ENCODE measurements at places on chromosomes 1 and 21.

DNA sequence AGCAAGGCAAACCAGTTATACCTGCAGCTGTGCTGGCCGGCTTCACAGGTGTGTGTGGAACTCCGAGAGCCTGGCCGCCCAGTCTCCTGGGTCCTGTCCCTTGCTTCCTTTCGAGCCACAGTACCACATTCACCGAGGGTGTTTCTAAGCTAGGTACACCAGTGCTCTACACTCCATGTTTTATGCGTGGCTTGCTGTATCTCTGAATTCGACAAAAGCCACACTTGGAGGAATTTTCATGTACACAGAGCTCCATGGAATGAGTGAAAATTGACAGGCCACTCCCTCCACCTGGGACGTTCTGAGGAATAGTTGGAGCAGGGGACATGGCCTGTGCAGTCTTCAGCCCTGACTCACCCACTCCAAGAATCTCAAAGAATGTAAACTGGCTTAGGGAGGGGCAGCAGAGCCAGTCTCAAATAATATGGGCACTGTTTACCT lies 14.0 kb downstream of the ETS2 start:
- no peak for DNase-seq

- no peak for DNase-seq
Observed at GRCh38 chr1:215617979-215618378, 50.9 kb downstream of the KCTD3 start.

DNA sequence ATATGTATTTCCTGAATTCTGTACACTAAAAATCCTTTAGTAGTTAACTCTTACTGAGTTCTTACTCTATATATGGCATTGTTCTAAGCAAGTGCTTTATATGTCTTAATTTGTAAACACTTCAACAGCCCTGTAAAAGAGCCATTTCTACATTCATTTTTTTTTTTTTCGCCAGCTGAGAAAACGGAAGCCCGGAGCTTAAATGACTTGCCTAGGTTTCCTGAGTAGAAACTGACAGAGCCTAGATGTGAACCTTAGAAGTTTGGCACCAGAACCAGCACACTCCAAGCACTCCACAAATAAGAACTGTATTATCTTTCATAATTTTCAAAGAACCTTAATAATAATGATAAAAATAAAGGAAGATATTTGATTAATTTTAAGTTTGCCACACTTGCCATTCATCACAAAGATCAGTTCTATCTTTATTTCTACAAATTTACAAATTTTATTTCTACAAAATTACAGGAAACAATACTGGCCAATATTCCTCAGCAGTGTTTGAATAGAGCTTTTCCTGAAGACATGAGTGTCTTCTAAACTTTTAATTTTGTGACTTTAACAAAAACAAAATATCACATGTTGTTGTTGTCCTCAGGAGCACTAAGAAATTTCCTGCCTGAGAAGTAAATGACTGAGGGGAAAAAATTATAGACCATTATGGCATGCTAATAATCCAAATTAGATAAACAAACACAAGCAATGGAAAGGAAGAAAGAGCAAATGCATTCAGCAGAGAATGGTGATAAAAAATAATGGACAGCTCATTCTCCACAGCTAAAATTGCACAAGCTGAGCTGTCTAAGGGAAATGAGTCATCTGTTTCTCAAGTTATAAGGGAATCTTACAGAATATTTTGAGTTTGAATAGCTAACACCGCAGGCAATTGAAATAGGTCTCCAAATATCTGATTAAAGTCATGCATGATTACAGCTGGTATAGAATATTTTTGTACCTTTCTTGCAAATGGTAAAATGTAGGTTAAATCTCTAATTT lies 71.2 kb downstream of the DPYD start:
- peak; percentile 86 for DNase-seq

GRCh38 chr1:89697383-89697782 lies 64.5 kb downstream of the LRRC8C start:
- DNase-seq: no peak

- no peak for DNase-seq
Observed at GRCh38 chr1:32933742-32934322, 30.8 kb downstream of the RNF19B start.

DNA sequence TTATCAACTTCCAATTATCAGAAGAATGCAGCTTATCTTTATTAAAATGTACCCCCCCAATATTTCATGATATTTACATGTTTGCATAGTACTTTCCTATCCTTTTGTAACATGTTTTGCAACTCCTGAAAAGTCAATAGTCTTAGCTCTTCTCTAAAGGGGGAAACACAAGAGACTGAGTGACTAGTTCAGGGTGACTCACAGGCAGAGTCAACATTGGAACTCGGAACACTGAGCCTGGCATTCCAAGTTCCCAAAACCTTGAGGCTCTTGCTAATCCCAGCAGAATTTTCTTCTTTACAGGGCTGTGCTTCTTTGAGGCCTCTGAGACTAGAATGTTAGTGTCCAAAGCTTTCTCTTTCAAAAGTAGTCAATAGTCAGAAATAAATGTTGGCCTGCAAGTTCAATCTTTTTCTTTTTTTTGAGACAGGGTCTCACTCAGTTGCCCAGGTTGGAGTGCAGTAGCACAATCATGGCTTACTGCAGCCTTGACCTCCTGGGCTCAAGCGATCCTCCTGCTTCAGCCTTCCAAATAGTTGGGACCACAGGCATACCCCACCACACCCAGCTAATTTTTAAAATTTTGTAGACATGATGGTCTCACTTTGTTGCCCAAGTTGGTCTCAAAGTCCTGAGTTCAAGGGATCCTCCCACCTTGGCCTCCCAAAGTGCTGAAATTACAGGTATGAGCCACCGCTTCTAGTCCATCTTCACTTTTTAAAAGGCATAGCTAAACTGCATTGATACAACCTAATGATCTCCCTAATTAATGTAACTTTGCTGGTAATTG lies 37.5 kb downstream of the ZNF281 start:
- DNase-seq: no peak

GRCh38 chr1:178724728-178725465 lies at the start of gene RALGPS2:
RALGPS2 (plus strand) TSS chr1:178725244; CDS start chr1:178776765, 51,521 bp downstream.
- DNase-seq: no peak

DNA sequence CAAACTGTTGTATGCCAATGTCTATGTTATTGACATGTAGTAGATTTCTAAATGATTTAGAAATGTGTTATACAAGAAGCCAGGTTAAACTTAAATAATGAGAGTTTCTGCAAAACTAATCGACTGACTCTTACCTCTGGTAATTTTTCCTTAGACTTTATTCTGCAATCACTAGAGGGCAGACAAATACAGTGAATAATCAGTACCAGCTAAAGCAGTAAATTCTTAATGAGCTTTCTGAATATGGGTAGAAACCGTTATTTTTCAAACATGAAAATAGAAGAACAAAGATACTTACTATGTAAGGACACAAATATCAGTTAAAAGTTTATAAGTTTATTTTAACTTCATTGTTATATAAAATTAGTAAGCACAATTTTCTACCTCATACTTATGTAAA lies 97.9 kb upstream of the RGS1 start:
- no peak for DNase-seq

DNA sequence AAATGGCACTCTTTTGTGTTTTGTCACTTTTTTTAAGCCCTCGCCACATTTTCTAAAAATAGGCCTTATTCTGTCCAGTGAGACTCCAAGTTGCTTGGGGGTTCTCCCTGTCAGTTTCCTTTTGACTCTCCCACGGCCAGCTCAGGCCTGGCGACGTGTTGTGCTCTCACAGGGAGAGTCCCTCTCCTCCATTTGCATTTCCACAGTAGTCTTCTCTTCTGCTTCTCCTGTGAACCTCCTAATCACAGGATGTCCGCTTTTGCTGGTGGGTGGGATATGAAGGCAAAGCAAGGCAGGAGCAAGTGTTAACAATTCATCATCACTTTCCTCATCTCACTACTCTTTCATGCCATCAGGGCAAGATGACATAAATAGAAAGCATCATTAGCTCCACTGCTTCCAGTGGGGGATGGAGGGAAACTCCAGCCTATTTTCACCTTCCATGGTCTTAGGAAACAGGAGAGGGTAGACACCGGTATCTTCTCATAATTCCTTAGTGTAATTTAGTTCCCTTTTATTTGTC lies 99.8 kb downstream of the INTS7 start:
- no peak for DNase-seq

GRCh38 chr1:98797506-98797905 lies 136.0 kb downstream of the SNX7 start:
- DNase-seq: no peak

DNA sequence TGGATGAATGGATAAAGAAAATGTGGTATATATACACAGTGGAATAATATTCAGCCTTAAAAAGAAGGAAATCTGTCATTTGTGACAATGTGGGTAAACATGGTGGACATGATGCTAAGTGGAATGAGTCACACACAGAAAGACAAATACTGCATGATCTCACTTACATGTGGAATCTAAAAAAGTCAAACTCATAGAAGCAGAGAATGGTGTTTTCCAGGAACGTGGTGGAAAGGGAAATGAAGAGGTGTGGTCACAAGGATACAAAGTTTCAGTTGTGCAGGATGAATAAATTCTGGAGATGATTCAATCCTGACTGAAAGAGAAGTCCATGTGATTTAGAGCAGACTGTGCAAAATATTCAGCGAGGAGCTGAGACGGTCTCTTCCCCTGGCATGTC lies 56.6 kb downstream of the RYR2 start:
- no peak for DNase-seq

DNA sequence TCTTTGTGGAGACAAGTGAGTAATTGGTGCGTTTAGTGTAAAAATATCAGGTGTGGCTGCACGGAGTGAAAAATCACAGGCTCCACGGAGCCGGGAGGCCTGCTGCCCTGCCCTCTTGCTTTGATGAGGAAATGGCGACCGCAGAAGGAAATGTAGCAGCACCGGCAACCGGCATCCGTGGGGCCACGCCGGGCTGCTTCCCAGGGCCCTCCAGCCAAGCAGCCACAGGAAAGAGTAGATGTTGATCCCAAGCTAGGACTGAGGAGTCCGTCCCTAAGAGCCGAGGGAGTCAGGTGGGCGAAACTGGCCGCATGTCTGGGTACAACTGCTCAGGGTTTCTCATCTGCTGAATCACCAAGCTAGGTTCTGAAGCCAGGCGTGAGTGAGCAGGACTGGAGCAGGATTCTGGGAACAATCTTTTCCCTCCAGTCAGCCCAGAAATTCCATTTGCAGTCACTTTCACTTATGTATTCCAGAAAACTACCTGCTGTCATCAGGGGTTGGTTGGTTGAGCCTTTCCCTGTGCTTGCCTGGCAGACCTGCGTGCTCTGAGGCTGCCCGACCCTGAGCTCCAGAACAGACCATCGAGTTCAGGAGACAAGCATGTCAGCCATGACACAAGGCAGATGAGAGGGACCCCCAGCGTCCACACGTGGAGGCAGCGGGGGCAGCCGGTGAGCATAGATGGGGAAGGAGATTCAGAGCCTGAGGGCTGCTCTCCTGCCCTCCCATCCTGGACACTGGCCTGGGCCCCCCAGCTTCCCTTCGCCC lies 5.8 kb upstream of the ITGB2 start:
- DNase-seq: no peak

GRCh38 chr1:31862071-31862470 lies 46.2 kb upstream of the SPOCD1 start:
- no peak for DNase-seq

DNA sequence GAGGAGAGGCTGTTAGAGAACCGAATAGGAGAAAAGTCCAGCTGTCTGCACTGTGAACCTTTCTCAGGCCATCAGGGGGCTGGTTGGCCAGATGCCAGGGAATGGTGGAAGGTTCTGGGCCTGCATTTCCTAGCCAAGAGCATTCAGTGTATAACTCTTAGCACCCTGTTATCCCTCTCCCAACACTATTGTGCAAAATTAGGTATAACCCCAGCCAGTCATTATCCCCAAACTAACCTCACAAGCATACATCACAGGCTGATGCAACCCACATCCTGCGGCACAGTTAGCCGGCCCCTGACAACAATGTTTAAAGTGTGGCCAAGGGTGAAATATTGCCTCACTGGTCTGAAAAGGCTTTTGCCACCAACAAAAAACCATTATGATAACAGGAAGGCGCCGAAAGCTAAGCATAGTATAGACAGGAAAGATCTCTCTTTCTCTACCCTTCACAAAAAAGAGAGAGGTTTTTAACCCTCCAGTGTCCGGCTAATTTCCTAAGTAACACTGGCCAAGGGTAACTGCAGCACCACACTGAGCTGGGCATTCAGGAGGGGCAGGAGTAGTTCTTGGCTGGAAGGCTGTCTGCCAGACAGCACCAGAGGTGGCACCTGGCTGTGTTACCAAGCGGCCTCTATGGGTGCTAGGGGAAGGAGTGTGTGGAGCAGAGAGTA lies 77.3 kb upstream of the BCAR3 start:
- no peak for DNase-seq

GRCh38 chr1:170133766-170134495 lies 11.8 kb upstream of the NTMT2 start:
- DNase-seq: no peak

DNA sequence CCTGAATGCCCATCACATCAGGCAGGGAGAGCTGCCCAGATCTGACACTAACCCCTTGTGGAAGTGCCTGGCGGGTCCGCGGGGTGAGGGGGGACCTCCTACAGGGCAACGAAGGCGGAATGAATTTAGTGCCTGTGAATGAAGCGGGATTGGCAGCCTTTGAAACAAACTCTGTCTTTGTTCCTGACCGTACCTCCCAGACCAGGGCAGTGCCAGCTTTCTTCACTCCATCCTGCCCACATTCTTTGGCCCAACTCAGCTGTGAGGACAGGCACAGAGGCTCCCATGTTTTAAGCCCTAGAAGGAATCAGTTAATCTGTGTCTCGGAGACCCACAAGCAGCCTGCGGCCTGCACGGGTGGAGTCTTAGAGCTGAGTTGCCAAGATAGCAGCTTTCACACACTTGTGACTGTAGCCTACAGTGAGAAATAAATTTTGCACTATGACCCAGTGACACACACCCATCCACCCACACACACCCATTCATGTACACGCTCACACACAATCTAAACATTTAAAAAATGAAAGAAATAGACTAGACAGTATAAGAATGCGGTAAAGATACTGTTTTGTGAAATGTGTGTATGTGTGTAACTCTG lies 60.1 kb upstream of the USP24 start:
- DNase-seq: no peak

DNA sequence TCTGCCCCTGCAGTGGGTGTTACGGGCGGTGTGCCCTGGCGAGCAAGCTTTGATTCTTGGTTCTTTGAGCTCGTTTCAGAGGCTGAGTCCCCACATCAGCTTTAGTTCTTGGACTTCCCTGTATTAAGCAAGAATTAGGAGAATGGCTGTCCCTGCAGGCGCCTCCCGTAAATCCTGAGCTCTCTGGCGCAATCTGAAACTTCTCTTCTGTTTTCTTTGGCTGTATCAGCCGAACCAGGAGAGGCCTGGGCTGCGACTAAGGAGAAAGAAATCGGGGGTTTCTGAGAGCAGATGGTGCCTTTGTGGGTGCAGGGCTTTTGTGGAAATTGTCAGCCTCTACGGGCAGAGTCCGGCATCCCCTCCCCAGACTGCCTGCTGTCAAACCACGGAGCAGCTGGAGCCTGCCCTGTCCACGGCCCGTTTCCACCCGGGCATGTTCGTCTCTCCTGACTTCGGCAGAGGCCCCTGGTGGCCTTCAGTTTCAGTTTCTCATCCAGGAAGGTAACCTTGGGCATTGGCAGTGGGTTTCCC lies 17.9 kb downstream of the CSTB start:
- DNase-seq: no peak

GRCh38 chr1:117611121-117611601 lies 5.3 kb downstream of the TENT5C start:
- DNase-seq: no peak

Measured in SK-N-MC (cell line).